ENCODE measurements at places on chromosomes 11 and 22. TPM values are rescaled to one million over a fixed set of nuclear protein-coding genes. Genes with fewer than 3 reads are reported as not detected.

- no peak for DNase-seq
Measured at GRCh38 chr11:17772704-17773600, 38.4 kb downstream of the KCNC1 start.

- DNase-seq: no peak
Measured at GRCh38 chr22:29947410-29948384, 64.7 kb downstream of the MTMR3 start.

DNA sequence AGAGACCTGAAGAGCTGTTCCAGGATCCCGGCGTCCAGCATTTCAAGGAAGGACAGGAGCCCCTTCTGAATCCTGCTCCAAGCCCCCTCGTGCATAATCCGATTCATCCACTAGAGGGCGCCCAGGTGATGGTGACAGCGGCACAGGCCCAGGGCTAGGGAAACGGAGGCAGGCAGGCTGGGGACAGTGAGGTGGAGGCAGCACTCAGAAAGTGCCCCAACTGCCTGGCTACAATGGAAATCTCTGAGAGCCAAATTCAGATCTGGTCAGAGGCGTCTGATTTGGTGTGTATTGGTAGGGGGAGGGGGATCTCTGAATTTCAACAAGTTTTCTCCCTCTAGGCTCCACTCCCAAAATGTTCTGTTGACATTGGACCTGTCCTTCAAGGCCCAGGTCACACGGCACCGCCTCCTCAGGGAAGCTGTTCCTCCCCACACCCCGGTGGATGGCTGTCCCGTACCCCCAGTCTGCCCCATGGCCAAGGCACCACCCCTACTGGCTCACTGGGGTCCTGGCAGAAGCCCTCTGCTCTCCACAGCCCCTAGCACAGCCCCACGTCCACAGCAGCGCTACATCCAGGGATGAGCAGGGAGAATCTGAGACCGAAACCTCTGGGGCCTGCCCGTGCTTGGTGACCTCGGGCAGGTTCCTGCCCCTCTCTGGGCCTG lies 142.9 kb downstream of the CRYBB2 start:
- peak; percentile 58 for DNase-seq

- no peak for DNase-seq
Measured at GRCh38 chr11:58771458-58771855, 39.7 kb upstream of the GLYAT start.

DNA sequence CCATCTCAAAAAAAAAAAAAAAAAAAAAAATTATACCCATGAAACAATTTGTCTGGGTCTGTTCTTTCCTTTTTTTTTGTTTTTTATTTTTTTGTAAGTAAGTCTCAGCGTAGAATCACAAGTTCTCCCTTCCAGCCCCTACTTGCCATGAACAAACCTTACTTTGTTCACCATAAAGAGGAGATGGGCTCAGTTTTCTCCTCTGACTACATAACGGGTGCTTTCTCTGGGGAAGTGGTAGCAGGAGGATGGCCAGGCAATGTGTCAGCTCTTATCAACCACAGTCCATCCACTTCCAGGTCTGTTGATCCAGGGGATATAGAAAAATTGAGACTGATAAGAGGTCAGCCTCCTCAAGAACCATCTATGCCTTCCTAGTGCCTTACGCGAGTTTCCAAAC lies 11.0 kb downstream of the ASCC2 start:
- no peak for DNase-seq

DNA sequence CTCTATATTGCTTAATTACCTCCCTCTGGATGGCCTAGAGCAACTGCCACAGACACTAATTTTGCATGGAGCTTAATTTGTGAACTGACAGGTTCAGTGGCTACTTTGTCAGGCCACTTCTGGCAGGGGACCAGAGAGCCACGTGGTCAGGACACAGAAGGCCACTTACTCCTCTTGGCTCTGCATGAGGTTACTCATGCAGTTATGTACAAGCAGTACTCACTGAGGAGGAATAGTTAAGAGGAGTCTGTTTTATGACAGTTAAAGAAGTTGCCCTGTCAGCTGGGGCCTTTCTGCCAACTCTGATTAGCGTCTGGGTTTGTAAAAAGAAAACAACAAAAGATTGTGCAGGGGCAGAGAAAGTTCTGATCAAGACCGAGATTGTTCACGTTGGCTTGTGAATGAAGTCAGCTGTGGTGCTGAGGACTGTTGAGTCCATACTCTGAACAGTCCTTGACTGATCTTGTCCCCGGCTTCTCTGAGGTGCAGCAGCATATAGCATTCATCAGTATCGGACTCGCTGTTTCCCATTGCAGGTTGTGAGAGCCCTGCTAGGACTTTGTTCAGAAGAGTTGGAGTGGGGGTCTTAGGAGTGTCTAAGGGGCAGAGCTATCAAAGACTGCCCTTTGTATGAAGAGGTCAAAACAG lies 41.4 kb downstream of the PPFIBP2 start:
- DNase-seq: no peak

DNA sequence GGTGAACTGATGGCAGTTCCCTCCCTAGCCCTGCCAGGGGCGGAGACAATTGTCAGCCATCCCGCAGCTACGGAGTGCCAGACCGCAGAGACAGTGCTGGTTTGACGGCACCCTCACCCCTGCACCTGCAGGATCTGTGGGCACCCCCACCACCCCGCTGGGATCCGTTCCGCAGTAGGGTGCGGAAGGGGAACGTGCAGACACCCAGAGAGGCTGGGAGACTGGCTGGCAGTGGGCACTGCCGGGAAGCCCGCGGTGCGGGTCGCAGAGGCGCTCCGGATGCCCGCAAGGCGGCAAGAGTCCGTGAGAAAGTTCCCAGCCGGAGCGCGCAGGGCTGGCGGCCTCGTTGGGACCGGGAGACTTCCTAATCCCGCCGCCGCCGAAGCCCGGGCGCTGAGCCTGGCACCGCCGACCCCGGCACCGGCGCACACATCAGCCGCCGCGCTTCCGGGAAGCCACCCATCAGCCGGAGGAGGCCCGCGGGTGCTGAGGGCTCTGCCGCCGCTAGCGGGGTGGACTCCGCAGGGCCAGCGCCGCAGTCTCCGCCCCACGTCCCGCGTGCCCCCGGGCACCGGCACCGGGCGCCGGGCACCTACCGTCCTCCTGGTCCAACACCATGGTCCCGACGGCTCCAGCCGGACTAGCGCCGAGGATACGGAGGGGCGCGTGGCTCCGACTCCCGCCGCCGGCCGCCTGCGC lies 4.3 kb upstream of the LMO1 start:
- no peak for DNase-seq

- DNase-seq: no peak
Measured at GRCh38 chr22:27809226-27809603, 7.7 kb upstream of the MN1 start.

- DNase-seq: no peak
Measured at GRCh38 chr22:31029276-31029675, 51.8 kb upstream of the SMTN start.

GRCh38 chr22:43637275-43638260 lies 174.5 kb downstream of the EFCAB6 start:
- no peak for DNase-seq

- DNase-seq: no peak
Measured at GRCh38 chr22:38310518-38311322, 6.5 kb downstream of the CSNK1E start.

BACE1 gene
- polyA plus RNA-seq: 0.41 TPM

RBM4B gene
- polyA plus RNA-seq: 7.7 TPM

LARGE2 gene
- 0.71 TPM for polyA plus RNA-seq

TTC17 gene
- polyA plus RNA-seq: 48.4 TPM

DCDC1 gene
- polyA plus RNA-seq: not detected

CLDN5 gene
- polyA plus RNA-seq: not detected

TEX12 gene
- polyA plus RNA-seq: not detected

All from naive thymus-derived CD8-positive, alpha-beta T cell (primary cell).